ENCODE measurements at places on chromosomes 4 and X.

DNA sequence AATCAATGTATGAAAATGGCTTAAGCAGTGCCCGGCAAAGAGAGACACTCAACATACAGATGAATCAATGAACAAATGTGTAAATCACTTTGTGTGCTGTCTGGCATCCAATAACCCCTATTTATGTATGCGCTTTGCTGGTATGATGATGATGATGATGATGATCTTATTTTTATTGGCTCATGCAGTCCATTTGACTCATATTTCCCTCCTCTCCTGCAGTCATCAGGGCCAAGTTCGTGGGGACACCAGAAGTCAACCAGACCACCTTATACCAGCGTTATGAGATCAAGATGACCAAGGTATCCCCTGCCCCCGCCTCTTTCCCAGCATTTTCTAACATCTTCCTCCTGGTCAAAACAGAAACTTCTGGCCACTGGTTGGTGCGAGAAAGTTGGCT is 2.5 kb downstream of the TIMP1 start:
- peak; percentile 46 for DNase-seq

- DNase-seq = peak; percentile 46
Measured at GRCh38 chr4:112279882-112280315, 5.8 kb downstream of the TIFA start.

DNA sequence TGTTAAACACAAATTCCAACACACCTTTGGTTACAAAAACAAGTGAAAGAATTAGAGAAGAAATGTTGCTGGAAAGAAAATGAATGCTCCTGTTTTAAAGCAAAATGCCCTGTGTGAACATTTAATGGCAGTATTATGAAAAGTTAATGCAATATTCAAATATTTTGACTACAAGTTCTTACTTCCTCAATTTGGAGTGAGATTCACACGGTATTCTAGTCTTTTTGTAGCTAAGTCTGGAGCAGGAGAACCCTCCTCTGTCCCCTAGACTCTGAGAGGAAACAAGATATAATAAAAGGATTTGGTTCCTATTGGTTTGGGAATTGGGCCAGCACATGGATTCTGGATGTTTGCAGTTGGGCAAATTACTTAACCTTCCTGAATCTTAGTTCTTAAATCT is 12.7 kb downstream of the MAD2L1 start:
- no peak for DNase-seq

GRCh38 chrX:47915886-47916493 is 79.3 kb downstream of the ZNF81 start:
- DNase-seq = no peak

- DNase-seq = no peak
Measured at GRCh38 chr4:67512501-67512900, 32.8 kb downstream of the CENPC start.

GRCh38 chr4:13248621-13249298 is 235.4 kb downstream of the RAB28 start:
- DNase-seq = peak; percentile 73

GRCh38 chr4:141801558-141801957 is 165.2 kb downstream of the IL15 start:
- DNase-seq = no peak

All from iris pigment epithelial cell (primary cell).